ENCODE measurements at places on chromosomes 11 and 22.
A peak's percentile ranks its signal among the peaks of the same experiment; 100 is the strongest.

DNA sequence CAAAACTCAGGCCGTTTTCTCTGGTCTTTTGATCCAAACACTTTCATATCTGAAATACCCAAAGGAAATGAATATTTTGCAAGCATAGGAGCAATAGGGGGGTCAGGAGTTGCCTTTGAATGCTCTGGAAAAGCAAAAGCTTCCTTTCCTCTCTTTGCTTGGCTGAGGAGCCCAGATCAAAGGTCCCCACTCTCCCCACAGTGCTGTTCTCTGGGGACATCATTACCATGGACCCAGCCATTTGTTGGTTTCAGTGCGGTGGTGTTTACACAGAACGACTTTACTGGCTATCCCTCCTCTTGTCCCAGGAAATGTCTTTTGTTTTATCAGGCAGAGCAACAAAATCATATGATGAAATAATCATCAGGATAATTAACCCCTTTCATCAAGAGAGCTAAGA, 1089.1 kb downstream of the TBC1D22A start:
- no peaks in the 10 kb centered on the region for H3K27me3 ChIP-seq
- H3K4me3 ChIP-seq, result no peak overlapping the region
- H3K36me3 ChIP-seq, result no peaks in the 10 kb centered on the region
- DNase-seq, result no peak

DNA sequence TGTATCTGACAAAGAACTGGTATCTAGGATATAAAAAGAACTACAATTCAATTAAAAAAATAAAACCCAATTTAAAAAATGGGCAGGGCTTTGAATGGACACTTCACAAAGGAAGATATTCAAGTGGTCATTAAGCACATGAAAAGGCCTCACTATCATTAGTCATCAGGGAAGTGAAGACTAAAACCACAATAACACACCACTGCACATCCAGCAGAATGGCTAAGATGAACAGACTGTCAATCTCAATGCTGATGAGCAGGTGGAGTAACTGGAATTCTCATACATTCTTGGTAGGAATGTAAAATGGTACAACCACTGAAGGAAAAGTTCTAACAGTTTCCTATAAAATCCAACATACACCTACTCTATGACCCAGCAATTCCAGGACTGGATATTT, 8.9 kb downstream of the HPS4 start:
- H3K36me3 ChIP-seq, result peaks cover 44% of the 10 kb centered on the region
- DNase-seq, result no peak
- no peak overlapping the region for H3K27ac ChIP-seq
- no peaks in the 10 kb centered on the region for H3K4me1 ChIP-seq

DNA sequence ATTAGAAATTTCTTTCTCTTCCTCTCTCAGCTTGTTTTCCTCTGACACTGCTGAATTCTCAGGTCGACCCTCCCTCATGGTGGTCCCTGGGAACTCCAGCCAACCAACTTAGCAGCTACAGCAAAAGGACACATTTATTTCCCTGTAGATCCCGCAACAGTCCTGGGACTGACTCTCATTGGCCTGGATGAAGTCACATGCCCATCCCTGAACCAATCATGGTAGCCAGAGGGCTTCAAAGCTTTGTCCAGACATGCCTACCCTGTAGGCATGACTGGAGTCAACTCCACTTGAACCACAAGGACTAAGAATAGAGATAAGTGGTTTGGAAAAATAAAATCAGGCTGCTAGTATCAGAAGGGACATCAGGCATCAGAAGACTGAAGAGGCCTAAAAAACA, 84.6 kb upstream of the LRRC55 start:
- H3K36me3 ChIP-seq, result no peaks in the 10 kb centered on the region
- no peaks in the 10 kb centered on the region for H3K27me3 ChIP-seq
- DNase-seq, result no peak
- H3K27ac ChIP-seq, result no peak overlapping the region

DNA sequence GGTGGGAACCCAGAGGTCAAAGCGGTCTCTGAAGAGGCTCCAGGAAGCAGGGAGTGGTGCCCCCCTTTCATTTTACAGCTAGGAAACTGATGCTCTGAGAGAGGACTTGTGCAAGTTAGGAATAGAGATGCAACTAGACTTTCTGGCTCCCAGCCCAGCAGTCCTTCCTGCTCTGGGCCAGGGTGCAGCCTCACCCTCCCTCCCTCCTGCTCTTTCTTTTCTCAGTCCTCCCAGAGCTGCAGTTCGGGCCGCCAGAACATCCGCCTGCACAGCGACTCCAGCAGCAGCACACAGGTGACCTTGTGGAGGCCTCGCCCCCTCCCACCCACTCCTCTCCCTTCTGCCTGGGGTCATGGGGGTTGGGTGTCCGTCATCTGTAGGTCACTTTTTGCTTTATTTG, 51.5 kb downstream of the LHFPL7 start:
- peak overlapping the region; percentile 84 for H3K27ac ChIP-seq
- H3K4me1 ChIP-seq, result peaks cover 13% of the 10 kb centered on the region

GRCh38 chr22:37279331-37280181, 2.8 kb upstream of the CYTH4 start:
- H3K27ac ChIP-seq, result no peak overlapping the region
- DNase-seq, result no peak

GRCh38 chr11:45590743-45591142, 74.7 kb downstream of the CHST1 start:
- no peak overlapping the region for H3K4me3 ChIP-seq
- H3K4me1 ChIP-seq, result peaks cover 9% of the 10 kb centered on the region
- no peak overlapping the region for H3K27ac ChIP-seq
- no peaks in the 10 kb centered on the region for H3K27me3 ChIP-seq

DNA sequence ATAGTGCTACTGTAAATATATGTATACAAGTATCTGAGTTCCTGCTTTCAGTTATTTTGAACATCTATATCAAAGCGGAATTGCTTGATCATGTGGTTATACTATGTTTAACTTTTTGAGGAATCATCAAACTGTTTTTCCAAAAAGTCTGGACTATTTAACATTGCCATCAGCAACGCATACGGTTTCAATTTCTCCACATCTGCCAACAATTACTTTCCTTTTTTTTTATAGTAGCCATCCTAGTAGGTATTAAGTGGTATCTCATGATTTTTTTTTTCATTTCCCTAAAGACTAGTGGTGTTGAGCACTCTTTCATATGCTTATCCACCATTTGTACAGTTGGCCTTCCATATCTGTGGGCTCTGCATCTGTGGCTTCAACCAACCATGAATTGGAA, 1.3 kb upstream of the UBE4A start:
- no peak overlapping the region for H3K27ac ChIP-seq
- H3K4me3 ChIP-seq, result no peak overlapping the region
- H3K4me1 ChIP-seq, result peaks cover 8% of the 10 kb centered on the region
- H3K27me3 ChIP-seq, result no peaks in the 10 kb centered on the region
- DNase-seq, result no peak

DNA sequence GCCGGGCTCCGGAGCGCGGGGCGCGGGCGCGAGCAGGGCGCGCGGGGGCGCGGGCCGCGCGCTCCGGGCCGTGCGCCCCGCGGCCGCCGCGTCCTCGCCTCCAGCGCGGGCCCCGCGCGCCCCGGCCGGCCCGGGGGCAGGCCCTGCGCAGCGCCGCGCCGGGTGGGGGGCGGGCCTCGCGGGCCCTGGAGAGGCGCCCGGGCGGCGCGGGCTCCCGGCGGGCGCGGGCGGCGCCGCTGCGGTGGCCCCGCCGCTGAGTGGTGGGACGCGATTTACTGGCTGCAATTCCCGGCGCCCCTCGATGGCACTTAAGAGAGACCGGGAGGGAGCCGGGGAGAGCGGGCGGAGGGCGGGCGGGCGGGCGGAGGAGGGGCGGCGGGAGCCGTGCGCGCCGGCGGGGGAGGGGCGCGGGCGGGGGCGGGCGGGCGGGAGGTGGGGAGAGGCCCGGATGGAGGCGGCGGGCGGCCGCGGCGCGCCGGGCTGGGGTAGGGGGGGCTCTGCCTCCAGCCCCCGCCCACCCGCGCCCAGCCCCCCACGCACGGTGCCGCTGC, 73.2 kb upstream of the TCF20 start:
- H3K36me3 ChIP-seq, result no peaks in the 10 kb centered on the region
- peaks cover 6% of the 10 kb centered on the region for H3K4me1 ChIP-seq
- peak overlapping the region; percentile 81 for H3K27ac ChIP-seq
- no peak for DNase-seq
- no peaks in the 10 kb centered on the region for H3K27me3 ChIP-seq

DNA sequence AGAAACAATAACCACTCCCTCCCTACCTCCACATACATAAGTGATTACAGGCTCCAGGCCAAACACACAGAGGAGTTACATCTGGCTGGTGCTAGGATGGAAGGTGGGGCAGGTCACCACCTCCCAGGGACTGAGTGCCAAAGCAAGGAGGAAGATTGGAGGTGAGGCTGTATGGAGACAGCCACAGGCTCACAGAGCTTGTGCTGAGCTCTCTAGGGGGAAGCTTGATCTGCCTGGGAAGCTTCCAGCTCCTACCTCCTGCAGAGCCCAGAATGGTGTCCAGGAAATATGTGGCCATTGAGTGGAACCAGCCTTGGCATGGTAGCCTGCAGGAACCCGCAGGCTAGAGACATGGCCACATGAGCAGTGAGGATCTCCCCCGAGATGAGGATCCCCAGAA, 3.6 kb upstream of the MED15 start:
- H3K36me3 ChIP-seq, result peaks cover 14% of the 10 kb centered on the region
- no peak overlapping the region for H3K27ac ChIP-seq
- H3K27me3 ChIP-seq, result no peaks in the 10 kb centered on the region
- no peak overlapping the region for H3K4me3 ChIP-seq
- DNase-seq, result no peak

DNA sequence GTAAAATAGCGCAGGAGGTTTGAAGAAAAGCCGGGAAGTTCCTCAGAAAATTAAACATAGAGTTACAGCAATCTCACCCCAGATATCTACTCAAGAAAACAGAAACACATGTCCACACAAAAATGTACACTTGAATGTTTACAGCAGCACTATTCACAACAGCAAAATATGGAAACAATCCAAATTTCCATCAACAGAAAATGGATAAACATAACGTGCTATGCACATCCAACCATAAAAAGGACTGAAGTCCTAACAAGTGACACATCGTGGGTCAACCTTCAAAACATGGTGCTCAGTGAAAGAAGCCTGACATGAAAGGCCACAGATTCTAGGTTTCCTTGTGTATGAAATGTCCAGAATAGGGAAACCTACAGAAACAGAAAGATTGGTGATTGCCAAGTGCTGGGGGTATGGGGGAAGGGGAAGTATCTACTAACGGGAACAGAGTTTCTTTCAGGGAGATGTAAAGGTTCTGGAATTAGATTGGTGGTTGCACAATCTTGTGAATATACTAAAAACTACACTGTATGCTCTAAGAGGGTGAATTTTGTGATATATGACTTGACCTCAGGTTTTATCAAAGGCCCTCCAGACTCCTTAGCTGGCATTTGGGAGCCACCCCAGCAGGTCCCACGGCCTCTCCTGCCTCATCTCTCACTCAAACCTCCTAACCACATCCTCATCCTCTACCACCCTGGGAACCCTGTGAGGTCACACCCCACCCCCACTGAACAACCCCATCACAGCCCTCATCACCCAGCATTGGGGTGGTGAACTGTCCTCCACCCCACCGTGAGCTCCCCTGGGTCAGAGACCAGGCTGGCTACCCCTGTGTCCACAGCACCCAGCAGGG, 69.2 kb upstream of the PRR5 start:
- no peaks in the 10 kb centered on the region for H3K36me3 ChIP-seq
- no peak for DNase-seq

- no peaks in the 10 kb centered on the region for H3K27me3 ChIP-seq
- H3K27ac ChIP-seq, result no peak overlapping the region
- no peak overlapping the region for H3K4me3 ChIP-seq
- H3K36me3 ChIP-seq, result no peaks in the 10 kb centered on the region
- DNase-seq, result no peak
These were observed 8.2 kb downstream of the PHF21A start for GRCh38 chr11:46112961-46113607.

GRCh38 chr22:43418079-43418825, 6.4 kb downstream of the MPPED1 start:
- no peak overlapping the region for H3K27ac ChIP-seq
- H3K27me3 ChIP-seq, result no peaks in the 10 kb centered on the region
- H3K4me3 ChIP-seq, result no peak overlapping the region
- H3K36me3 ChIP-seq, result no peaks in the 10 kb centered on the region
- no peaks in the 10 kb centered on the region for H3K4me1 ChIP-seq
- DNase-seq, result no peak

DNA sequence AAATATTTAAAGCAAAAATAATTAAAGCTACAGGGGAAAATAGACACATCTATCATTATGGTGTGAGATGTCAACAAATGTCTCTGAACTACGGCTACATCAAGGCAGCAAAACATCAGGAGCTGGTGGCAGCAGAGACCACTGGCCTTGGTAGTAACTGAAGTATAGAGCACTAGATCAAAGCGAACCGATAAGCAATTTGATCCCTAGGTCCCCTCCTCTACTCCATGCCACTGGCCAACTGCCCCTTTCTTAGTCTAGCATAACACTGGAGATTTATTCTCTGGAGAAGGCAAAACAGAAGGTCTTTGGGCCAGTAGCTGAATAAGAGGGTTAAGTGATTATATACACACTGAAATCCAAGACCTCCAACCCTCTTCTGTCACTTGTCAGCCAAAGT, 13.6 kb upstream of the RAB3IL1 start:
- H3K27ac ChIP-seq, result no peak overlapping the region
- no peaks in the 10 kb centered on the region for H3K4me1 ChIP-seq
- H3K4me3 ChIP-seq, result no peak overlapping the region
- H3K27me3 ChIP-seq, result no peaks in the 10 kb centered on the region

GRCh38 chr11:1487851-1488574, 1.4 kb upstream of the MOB2 start:
- no peaks in the 10 kb centered on the region for H3K36me3 ChIP-seq
- H3K27me3 ChIP-seq, result no peaks in the 10 kb centered on the region
- peak overlapping the region; percentile 62 for H3K4me3 ChIP-seq
- peaks cover 54% of the 10 kb centered on the region for H3K4me1 ChIP-seq
- peak overlapping the region; percentile 87 for H3K27ac ChIP-seq

GRCh38 chr11:115720602-115721245, 216.5 kb upstream of the CADM1 start:
- H3K4me3 ChIP-seq, result no peak overlapping the region
- H3K27me3 ChIP-seq, result no peaks in the 10 kb centered on the region
- no peak overlapping the region for H3K27ac ChIP-seq
- no peaks in the 10 kb centered on the region for H3K4me1 ChIP-seq

GRCh38 chr11:110317516-110317932, 21.1 kb upstream of the RDX start:
- no peak overlapping the region for H3K27ac ChIP-seq
- H3K4me1 ChIP-seq, result no peaks in the 10 kb centered on the region
- H3K4me3 ChIP-seq, result no peak overlapping the region
- DNase-seq, result no peak
- no peaks in the 10 kb centered on the region for H3K27me3 ChIP-seq
- H3K36me3 ChIP-seq, result no peaks in the 10 kb centered on the region

Data from ascending aorta (tissue), 2 donors.